ENCODE measurements at places on chromosomes 7 and 10.

GRCh38 chr7:101390901-101391301, 28.2 kb downstream of the COL26A1 start:
- peak; percentile 79 for DNase-seq

DNA sequence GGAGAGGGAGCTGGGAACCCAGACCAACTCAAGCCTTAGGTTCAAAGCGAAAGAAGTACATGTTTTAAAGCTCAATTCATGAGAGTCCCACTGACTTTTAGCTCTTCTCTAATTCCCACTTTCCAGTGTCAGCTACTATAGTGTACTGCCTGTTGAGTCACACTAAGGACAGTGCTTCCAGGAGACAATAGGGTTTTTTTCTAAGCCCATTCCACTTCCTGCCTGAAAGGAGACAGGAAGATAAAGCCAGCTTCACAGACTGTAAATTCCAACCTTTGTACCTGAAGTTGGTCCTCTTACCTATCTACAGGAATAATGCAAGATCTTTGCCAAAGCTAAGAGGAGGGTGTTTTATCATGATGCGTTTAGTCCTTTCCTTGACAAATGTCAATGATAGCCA, 4.4 kb downstream of the MSRB2 start:
- no peak for DNase-seq

GRCh38 chr10:26840938-26841732, 19.6 kb downstream of the ABI1 start:
- DNase-seq: peak; percentile 5

DNA sequence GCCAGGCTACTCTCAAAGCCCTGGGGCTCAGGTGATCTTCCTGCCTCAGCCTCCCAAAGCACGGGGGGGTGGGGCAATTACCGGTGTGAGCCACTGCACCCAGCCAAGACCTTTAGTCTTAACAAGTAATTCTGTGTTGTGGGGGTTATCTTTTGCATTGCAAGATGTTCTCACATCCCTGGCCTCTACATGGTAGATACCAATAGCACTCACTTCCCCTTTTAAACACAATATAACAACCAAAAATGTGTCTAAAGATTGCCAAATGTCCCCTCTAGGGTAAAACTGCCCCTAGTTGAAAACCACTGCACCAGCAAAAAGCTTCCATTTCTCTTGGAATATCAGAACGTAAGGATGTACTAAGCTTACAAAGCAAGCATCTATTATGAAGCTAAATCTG, 225.0 kb downstream of the CTNNA3 start:
- no peak for DNase-seq

GRCh38 chr10:50397312-50398140, 146.2 kb upstream of the ASAH2 start:
- DNase-seq: no peak

DNA sequence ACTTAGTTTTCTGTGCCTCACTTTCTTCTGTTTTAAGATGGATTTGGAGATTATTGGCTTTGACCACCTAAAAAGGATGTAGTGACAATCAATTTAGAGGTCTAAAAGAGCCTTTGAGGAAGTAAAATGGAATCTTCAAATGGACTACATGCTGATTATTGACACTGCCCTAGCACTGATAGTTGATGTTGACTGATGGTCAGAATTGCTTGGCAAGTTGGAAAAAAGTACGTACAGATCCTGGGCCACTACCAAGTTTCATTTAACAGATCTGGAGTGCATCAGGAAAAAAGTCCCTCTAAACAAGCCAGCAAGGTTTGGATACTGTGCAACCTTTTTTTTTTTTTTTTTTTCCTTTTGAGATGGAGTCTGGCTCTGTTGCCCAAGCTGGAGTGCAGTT, 81.1 kb downstream of the TCF7L2 start:
- no peak for DNase-seq

GRCh38 chr10:108629834-108630233, 1293.5 kb downstream of the XPNPEP1 start:
- no peak for DNase-seq

GRCh38 chr10:36437367-36437766, 688.0 kb upstream of the ANKRD30A start:
- no peak for DNase-seq

GRCh38 chr7:27098578-27099451, 3.0 kb upstream of the HOXA1 start:
- no peak for DNase-seq

GRCh38 chr7:41930538-41931262, 227.8 kb upstream of the INHBA start:
- no peak for DNase-seq

DNA sequence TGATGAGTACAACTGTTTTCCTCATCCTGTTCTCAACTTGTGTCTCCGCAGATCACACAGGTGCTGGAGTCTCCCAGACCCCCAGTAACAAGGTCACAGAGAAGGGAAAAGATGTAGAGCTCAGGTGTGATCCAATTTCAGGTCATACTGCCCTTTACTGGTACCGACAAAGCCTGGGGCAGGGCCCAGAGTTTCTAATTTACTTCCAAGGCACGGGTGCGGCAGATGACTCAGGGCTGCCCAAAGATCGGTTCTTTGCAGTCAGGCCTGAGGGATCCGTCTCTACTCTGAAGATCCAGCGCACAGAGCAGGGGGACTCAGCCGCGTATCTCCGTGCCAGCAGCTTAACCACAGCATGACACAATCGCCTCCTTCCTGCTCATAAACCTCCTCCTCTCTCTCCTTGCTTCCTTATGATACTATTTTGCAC, 126.7 kb upstream of the PRSS58 start:
- no peak for DNase-seq

- DNase-seq: no peak
These were observed 19.1 kb downstream of the CEP41 start for GRCh38 chr7:130421684-130422083.

- no peak for DNase-seq
These were observed 281.7 kb downstream of the AHR start for GRCh38 chr7:17580141-17580540.

DNA sequence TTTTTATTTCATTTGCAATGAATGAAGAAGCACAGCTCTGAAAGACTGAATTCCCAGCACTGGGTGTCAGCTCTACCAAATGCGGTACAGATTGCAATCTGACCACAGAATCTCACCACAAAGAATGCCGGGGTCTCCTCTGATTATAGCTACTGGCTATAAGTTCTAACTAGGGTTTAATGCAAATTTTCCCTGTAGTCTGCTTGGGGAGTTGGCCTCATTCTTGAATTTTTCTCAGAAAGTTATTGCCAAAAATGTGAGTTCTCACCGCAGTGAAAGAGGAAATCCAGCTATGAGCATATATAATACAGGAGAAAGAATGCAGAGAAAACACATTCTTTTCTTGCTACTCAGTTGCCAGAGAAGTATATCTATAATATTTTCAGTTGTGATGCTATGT, 1255.7 kb upstream of the LRRTM3 start:
- no peak for DNase-seq

GRCh38 chr10:90845726-90846125, 12.1 kb downstream of the HTR7 start:
- no peak for DNase-seq

GRCh38 chr7:112286250-112287086, 80.0 kb downstream of the ZNF277 start:
- peak; percentile 97 for DNase-seq

- DNase-seq: no peak
These were observed 5.1 kb upstream of the SLC16A12 start for GRCh38 chr10:89540420-89540949.

- DNase-seq: no peak
These were observed 35.7 kb upstream of the FGL2 start for GRCh38 chr7:77235276-77235675.

GRCh38 chr7:99339595-99339994, 13.9 kb downstream of the ARPC1A start:
- no peak for DNase-seq

GRCh38 chr7:142717453-142717852, 31.8 kb upstream of the PRSS1 start:
- no peak for DNase-seq

- no peak for DNase-seq
These were observed 31.1 kb upstream of the MSMB start for GRCh38 chr10:46077141-46077554.

- DNase-seq: no peak
These were observed 117.6 kb downstream of the DIP2C start for GRCh38 chr10:571688-572451.

DNA sequence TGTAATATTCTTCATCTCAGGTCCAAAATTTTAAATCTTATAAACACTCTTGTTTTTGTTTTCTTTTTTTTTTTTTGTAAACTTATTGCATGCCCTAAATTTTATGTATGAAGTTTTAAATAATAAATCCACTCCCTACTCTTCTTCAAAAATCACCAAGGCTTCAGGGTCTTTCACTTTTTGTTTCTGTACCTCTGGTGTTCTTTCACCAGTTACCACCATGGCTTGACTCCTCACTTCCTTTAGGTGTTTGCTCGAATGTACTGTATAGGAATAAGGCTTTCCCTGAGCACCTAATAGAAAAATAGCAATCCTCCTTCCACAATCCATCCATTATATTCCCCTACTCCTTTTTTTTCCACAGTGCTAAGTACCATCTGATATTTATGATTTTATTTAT, 962.8 kb upstream of the POT1 start:
- DNase-seq: no peak

DNA sequence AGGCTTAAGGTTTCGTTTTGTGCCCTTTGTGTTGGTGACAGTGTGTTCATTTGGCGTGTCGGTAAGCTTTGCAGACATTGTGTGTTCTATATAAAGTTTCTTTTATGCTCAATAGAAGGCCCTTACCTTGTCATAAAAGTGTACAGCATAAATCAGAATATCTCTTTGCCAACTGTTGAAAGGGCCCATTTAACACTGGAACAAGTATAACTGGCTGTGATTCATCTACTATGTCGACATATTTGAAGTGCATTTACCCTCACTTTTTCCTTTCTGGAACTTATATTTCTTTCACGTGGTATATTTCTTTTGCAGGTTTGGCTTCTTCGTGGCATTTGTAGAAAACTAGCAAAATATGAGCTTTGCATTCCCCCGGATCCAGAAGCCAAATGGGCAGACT, 32.7 kb downstream of the EEPD1 start:
- no peak for DNase-seq

DNA sequence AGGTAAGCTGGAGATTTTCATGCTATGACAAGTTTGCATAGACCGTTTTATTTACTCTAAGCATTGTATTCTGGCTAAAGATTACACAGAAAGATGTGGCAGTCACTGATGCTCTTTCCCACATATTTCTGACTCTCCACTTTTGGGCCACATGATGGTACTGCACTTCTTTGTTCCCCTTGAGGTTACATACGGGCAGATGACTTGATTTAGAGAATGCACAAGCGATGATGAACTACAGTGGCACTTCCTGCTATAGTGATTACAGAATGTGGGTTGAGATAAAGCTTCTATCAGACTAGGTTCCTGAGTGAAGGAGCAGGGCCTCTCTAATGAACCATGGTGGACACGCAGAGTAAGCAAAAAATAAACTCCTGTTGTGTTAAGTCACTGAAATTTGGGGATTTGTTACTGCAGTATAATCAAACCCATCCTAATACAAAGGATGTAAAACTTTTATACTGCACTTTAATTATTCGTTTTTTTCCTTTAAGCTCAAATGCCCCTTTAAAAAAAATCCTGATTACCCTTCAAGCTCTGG, 177.9 kb downstream of the TAX1BP1 start:
- DNase-seq: no peak

DNA sequence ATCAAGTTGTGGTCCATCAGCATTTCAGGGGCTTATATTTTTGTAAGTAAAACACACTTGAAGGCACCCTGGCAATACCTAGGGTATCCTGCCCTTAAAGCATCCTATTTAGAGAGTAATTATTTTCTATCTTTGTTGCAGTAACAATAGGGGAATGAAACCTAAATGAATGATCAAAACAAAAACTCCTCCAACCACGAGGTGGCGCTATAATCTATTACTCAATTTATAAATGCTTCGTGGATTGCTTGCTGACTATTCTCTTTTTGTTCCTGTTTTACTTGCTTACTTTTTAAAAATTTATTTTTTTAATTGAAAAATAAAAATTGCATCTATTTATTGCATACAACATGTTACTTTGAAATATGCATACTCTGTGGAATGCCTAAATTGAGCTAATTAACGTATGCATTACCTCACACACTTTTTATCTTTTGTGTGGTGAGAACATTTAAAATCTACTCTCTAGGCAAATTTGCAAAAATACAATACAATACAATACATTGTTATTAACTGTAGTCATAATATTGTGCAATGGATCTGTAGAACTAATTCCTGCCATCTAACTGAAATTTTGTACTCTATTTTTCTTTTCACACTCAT, 147.7 kb upstream of the BMPER start:
- peak; percentile 48 for DNase-seq

- no peak for DNase-seq
These were observed 25.7 kb upstream of the NDST2 start for GRCh38 chr10:73837072-73837471.

- peak; percentile 30 for DNase-seq
These were observed 8.2 kb upstream of the CLDN4 start for GRCh38 chr7:73822319-73823173.

GRCh38 chr7:16204953-16205352, 216.4 kb downstream of the CRPPA start:
- no peak for DNase-seq

DNA sequence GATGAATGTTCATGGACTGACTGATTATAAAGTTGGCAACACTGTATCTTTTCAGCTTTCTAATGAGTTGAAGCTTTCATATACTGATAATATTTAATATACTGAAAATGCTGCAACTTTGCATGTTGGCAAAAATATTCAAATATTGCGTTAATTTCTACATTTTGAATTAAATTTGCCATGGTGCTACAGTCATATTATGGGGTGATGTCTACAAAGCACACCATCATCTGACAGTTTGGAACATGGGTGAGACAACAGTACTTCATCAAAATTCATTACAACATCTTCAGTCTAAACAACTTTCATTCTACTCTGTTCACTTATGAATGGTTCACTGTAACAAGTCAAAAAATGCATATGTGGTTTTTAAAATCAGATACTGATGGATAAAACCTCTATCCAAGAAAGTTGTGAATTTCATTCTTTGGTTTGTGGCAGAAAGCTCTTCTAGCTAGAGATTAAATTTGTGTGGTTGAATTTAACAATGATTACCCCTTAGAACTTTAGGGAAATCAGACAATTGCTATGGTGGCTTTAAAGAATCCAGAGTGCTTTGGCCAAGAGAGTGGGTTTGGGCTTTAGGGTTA, 136.4 kb downstream of the TMEM26 start:
- no peak for DNase-seq

DNA sequence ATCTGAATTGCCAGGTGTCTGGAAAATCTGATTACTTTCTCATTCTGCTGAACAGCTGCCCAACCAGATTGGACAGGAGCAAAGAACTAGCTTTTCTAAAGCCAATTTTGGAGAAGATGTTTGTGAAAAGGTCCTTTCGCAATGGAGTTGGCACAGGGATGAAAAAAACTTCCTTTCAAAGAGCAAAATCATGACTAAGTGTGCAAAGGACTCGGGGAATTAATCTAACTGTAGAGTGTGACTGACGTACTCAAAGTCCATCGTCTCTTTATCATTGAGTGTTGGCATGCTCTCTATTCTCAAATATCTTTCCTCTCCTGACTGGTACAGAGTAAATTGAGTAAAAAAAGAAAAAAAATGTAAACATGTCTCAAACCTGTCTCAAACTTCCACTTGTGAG, 3.3 kb downstream of the NPS start:
- DNase-seq: peak; percentile 62

All from NCI-H2171 treated with DMSO at 0.1 percent for 48 hours (cell line).